SHP77 treated with DMSO at 0.1 percent for 48 hours (cell line): ENCODE measurements at places on chromosomes 4 and X.

- DNase-seq = no peak
Measured at GRCh38 chrX:23334521-23334847, 165 bp upstream of the PTCHD1 start.

- DNase-seq = no peak
Measured at GRCh38 chrX:81208916-81209315, 7.0 kb downstream of the SH3BGRL start.

DNA sequence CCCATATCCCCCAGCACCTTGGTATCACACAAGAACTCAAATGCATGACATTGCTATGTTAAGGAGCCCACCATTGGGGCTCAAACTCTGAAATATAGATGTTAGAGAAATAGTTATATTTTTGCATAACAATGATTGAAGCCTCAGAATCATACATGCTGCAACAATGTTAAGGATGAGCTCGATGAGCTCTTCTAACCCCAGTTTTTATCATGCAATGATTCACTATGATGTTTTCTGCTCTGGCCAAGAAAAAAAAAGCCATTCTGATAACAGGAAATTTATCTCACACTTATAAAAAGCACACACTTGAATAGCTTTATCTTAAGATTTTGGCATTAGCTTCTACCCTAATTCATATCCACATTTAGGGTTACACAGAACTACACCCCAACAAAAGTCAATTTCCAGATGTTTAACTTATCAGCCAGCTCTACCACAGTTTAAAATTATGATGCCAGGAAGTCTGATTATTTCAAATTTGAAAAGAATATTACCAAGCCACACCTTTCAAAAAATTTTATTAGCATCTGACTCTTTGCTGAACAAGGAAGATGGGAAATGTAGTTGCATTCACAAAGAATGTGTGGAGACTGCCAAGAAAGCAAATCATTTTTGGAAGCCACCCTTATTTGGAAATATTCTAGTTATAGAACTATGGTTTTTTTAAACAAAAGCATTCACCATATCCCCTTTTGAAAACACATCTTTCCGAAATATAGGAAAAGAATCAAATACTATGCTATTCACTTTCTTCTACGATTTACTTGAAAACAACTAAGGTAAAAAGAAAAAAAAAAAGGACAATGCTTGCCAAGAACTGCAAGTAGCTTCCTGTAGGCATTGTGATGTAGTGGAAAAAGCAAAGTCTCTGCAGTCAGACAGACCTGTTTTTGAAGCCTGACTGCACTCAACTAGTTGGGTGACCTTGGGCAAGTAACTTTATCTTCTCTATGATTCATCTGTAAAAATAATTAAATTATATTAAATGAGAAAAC is 100.8 kb upstream of the PLS3 start:
- DNase-seq = no peak

- DNase-seq = no peak
Measured at GRCh38 chr4:113248320-113248719, 198.9 kb downstream of the ANK2 start.

- no peak for DNase-seq
Measured at GRCh38 chrX:85851418-85851817, 195.9 kb downstream of the CHM start.

DNA sequence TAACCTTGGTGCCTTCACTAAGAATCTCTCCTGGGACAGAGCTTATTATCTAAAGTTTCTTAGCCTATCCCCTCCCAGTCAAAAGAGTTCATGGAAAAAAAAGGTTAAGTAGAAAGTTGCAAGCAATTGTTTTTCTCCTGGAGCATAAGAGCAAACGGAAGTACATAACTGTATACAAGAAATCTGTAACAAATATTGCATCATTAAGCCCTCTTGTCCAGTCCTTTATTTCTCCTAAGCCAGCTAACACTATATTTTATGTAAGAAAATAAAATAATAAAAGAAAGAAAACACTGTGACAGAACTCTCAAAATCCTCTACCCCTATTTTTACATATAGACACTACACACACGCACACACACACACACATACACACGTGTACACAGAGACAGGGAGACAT is 255.3 kb downstream of the NAF1 start:
- no peak for DNase-seq

DNA sequence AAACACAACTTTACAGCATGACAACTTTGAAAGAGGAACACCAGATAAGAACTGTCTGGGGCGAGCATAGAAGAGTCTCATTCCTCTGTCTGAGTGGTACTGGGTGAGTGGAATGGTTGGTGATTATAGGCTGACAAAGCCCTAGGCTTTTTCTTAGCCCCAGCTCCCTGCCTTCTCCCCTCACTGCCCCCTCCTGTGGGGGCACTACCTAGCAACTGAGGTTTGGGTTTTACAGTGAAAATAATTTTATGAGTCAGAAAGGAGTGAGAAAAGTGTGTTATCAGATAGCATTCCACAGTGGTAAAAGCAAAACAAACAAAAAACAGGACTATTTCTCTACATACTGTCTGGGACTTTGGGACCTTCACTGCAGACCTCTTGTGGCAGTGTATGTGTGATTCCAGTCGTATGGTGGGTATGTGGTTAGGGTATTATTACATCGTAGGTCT is 10.5 kb upstream of the TMEM165 start:
- DNase-seq = no peak

- no peak for DNase-seq
Measured at GRCh38 chr4:126396703-126397102, 1081.9 kb downstream of the FAT4 start.

DNA sequence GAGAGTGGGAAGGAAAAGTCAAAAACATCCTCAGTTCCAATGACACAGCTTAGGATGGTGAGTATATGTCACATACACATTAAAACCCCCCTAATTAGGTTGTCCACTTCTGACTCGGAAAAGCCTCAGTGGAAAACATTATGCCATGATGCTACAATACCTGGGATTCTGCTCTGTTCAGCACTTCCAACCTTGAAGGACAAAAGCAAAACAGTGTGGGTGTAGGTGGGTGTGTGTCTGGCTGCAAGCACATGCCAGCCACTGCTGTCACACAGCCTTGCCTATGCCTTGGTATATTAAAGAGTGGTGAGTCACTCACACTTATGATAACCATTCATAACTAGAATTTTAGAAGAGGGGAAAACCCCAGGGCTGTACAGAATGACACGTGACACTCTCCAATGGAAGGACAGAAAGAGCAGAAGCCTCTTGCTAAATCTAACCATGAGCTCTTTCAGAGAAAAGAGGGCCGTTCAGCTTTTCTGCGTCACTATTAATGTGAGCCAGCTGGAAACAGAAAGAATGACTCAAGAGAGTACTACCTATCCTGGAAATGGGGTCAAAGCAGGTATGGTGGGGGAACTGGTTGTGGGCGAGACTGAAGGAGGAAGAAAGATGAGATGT is 159.6 kb downstream of the TET2 start:
- DNase-seq = no peak

GRCh38 chr4:53132132-53132891 is 233.5 kb downstream of the SCFD2 start:
- no peak for DNase-seq

DNA sequence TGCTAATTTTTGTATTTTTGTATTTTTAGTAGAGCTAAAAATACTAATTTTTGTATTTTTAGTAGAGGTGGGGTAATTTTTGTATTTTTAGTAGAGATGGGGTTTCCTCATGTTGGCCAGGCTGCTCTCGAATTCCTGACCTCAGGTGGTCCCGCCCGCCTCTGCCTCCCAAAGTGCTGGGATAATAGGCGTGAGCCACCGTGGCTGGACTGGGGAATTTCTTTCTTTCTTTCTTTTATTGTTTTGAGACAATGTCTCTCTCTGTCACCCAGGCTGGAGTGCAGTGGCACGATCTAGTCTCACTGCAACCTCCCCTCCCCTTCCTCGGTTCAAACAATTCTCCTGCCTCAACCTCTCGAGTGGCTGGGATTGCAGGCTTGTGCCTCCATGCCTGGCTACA is 83.0 kb downstream of the FAM193A start:
- no peak for DNase-seq

DNA sequence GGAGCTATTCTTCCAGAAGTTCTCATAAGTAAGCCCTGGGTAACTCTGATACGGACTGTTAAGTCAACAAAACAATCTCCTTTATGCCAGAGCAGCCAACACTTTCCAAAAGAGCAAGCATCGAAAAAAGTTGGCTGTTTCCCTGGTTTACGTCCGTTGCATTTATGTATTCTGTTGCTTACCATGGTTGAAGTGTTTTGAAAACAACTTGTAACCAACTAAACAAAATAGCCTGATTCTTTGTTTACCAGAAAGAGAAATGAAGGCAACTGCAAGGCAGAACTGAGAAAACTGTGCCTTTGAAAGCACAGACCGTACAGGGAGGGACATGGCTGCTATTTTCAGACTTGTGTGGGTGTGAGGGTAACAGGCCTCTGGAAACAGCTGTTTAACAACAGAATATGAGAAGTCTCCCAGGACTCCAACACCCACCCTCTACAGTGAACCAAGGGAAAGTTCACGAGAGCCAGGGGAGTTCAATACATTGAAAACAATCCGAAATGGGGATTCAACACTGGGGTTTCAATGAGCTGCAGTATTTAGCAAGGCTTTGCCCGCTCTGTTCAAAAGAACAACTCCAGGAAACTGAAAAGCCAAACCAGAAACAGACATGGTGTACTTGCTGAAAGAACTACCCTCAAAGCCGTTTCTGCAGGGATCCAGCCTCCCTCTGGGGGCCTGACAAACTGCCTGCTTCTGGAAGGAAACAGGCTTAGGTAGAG is 95.8 kb upstream of the EGFL6 start:
- no peak for DNase-seq

DNA sequence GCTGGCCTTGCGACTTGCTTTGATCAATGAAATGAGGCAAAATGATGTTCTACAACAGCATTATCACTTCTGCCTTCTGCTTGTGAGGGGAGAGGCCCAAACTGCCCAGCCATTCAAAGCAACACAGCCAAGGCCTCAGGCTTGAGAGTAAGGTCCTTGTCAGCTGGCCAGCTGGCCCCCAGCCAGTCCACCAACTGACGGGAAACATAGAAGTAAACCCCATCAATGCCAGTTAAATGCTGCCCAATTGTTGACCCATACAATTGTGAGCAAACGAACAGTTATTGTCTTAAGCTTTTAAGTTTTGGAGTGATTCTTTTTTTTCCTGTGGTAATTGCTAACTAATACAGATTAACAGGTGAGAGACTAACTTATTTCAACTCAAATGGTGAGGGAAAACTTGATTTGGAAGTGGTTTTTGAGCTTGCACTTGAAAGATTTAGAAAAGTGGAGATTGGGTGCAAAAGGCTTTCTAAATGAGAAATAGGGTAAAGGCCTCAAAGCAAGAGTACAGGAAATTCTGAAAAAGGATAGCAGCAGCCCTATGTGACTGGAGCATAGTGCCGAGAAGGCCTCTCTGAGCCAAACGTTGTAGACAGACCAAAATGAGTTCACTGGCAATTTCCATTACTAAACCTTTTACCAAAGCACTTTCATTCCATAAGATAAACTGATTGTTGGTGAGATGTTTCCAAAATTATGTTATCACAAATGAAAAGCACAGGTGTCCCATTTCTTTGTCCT is 66.9 kb downstream of the ARHGEF38 start:
- peak; percentile 75 for DNase-seq

DNA sequence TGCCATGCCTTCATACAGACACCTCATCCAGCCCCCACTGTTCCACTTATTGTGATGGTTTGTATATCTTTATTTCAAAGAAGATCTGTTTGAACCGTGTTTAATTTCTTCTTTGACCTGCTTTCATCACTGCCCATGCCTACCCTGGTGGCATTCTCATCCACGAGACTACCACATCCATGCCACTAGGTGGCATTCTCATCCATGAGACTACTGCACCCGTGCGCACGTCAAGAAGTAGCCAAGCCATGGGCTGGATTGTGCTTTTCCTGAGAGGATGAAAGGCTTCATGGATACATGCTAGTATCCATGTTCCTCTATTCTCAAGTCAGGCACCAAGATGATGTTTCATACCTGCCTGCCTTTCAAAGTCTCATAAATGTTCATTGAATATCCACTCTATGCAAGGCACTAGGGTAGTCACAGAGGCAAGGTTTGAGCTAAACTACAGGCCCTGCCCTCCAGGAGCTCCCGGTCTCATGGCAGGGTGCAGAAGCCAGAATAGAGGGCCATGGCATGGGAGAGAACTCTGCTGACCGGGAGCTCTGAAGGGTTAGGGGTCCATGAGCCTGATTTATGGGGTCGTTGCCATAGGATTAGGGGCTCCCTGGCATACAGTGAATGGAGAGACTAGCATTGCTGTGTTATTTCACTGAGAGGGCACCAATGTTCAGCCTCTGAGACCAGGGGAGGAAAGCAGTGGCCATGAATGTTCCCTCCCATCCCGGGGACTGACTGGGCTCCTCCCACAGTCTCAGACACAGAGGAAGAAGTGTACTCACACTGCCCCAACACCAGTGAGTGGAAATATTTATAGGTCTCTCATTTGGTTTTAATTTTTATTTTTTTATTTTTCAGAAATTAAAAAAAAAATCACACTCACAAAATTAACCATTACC is 24.8 kb upstream of the EOLA2 start:
- no peak for DNase-seq

DNA sequence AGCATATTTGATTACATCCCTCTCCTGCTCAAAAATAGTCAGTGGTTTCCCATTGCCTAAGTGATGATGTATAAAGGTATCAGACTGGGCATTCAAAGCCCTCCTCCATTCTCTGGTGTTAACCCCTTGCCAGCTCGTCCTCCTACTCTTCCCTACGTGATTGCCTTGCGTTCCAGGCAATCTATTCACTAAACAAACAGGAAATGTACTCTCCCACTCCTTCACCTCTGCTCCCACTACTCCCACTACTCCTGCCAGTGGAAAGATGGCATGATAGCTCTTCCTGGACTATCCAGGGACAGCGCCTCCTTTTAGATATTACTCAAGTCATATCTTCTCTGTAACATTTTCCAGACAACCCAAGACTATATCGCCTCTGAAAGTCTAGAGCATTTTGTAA is 5.8 kb downstream of the DGAT2L6 start:
- no peak for DNase-seq

DNA sequence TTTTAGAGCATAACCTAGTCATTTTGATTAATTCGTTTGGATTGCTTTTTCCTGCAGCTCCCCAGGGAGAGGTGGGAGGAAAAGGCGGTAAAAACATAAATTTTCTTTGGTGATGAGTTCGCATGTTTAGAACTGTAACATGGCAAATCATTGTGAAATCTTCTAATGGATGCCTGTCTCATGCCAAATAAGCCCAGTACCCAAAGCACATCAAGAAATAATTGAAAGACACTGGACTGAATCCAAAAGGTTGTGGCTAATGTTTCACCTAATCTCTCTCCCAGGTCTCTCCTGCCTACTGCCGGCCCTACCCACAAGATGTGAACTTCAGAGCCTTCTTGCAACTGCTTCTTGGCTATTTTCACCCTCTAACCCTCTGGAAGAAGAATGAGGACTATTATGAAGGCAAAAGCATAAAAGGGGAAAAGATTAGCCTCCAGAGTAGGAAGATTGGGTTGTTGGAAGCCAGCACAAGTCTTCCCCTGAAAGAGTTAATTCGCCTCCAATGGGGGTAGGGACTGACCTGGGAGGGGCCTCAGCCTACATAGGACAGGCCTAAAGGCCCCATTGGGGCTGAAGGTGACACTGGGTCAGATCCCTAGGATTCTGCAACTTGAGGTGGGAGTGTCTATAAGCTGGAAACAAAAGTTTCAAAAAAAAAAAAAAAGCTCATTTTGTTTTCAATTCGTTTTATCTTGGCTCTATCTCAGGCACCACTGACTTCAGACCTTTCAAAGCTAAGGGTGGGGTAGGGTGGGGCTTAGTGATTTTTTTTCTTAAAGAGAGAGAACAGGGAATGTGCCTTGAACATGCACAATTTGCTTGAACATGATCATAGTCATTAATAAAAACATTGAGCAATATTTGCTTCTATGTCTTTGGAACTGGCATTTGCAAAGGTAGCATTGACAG is 278.6 kb upstream of the KLF3 start:
- no peak for DNase-seq
